ENCODE measurements at places on chromosomes 3 and 15.

GRCh38 chr3:140695361-140696061 lies 17.6 kb downstream of the TRIM42 start:
- no peak for DNase-seq

GRCh38 chr3:166190360-166190759 lies 353.1 kb upstream of the BCHE start:
- peak; percentile 44 for DNase-seq

DNA sequence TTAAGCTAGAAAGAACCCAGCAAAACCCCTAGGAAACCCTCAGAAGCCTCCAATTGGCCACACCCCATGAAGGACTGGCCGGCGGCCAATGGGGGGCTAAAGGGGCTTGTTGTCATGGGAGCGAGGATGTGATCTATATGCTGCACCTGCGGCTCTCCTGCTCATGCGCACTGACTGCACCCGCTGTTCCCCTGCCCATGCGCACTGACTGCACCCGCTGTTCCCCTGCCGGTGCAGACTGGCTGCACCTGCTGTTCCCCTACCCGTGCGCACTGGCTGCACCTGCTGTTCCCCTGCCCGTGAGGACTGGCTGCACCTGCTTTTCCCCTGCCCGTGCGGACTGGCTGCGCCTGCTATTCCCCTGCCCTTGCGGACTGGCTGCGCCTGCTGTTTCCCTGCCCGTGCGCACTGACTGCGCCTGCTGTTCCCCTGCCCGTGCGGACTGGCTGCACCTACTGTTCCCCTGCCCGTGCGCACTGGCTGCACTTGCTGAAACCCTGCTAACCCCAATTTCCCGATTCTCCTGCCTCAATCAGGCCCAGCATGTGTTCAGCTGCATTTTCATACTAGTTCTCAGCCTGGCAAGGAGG lies 16.8 kb upstream of the MCCC1 start:
- DNase-seq, result no peak

- no peak for DNase-seq
These were observed 23.9 kb downstream of the ATP1B3 start for GRCh38 chr3:141900343-141900742.

DNA sequence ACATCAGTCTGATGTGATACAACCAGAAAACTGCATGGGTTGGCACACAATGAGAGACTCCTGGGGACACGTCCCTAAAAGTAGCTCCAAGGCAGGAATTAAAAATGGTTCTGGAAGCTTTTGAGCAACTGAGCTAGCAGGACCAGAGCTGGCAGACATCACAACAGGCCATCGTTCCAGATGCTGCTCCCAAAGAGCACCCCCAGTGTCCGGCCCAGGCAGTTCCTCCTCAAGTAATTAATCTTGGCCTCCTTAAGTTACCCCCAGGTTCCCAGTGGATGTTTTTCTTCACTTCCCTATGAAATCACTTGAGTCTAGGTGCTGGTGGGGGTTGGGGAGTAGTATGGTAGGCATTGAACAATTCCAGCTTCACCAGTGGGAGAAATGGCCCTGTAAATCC lies 711.6 kb downstream of the MECOM start:
- no peak for DNase-seq

DNA sequence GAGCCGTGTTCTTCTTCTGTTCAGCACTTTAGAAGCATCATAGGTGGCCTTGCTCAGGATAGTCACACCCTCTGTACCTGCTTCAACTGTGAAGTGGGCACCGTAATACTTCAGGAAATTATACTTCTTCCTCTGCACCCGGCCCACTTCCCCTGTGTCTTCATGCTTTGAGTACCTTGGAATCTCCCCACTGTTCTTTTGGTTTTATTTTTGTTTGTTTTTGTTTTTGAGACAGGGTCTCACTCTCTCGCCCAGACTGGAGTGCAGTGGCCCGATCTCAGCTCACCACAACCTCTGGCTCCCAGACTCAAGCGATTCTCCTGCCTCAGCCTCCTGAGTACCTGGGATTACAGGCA lies 1.7 kb downstream of the P2RY14 start:
- no peak for DNase-seq

- DNase-seq, result no peak
These were observed 64.5 kb downstream of the EPHA3 start for GRCh38 chr3:89171687-89172545.

GRCh38 chr3:117846238-117846637 lies 1136.7 kb downstream of the TUSC7 start:
- DNase-seq, result no peak

GRCh38 chr3:49018707-49019006 lies 277 bp upstream of the DALRD3 start:
- DNase-seq, result no peak

DNA sequence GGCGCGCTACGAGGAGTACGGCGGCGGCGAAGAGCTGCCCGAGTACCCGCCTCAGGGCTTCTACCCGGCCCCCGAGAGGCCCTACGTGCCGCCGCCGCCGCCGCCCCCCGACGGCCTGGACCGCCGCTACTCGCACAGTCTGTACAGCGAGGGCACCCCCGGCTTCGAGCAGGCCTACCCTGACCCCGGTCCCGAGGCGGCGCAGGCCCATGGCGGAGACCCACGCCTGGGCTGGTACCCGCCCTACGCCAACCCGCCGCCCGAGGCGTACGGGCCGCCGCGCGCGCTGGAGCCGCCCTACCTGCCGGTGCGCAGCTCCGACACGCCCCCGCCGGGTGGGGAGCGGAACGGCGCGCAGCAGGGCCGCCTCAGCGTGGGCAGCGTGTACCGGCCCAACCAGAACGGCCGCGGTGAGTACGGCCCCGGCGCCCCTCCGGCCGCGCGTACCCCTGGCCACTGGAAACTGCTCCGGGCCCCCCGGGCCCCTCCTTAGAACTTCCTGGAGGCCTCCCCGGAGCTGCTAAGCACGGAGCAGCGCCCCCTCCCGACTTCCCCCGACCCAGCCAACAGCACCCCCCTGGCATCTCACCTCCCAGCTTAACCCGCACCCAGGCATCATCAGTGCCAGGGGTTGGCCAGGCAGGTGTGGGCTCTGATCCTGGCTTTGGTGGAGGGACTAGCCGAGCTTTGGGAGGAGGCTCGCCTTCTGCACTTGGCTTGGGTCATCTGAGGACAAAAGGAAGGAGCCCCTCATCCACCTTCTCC lies 1.4 kb downstream of the LOXL1 start:
- peak; percentile 36 for DNase-seq

GRCh38 chr15:49848282-49848724 lies 227.5 kb downstream of the DTWD1 start:
- DNase-seq, result peak; percentile 99

DNA sequence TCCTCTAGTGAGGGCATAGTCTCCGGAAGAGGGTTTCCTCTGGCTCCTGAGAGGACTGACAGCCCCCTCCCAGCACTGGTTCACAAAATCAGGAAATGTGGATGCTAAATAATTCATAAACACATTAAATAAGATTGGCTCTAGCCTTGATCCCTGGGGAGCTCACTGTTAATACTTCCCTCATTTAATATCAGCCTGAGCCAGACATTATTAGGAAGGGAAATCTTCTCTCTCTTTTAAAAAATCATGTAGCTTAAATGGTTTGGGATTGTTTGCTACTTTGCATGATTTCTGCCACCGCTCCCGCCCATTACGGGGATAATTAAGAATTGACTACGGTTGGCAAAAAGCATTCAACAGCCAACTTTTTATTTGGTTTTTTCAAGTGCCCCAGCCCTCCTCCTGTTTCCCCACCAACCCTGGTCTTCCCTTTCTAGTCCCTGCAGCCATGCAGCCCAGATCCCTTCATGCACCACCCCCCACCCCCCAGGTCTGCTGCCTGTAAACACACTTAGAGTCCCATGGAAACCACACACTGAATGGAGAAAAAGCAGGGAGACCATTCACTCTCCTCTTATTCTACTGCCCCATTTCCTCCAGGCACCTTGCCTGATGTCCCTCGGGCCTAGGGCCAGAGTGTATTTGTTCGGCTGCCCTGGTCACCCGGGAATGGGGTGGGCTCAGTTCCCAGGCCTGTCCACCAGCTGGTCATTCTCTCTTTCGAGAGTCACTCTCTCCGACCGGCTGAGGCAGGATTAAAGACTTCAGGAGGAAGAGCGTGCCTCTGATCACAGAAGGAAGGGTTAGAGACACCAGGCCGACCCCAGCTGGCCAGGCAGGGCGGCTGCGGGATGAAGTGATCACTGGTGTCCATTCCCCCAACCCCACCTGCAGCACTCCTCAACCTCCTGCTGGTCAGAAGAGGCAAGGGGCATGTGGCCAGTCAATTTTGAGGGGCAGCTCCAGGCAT lies 45.1 kb downstream of the SEMA5B start:
- no peak for DNase-seq
